Activated naive CD8-positive, alpha-beta T cell treated with anti-CD3 and anti-CD28 coated beads, Interleukin-2, amount 10 ng/mL, durations not matched to agents 7 days and 5 days (primary cell): ENCODE measurements at places on chromosomes 2 and 18. TPM values are rescaled to one million over a fixed set of nuclear protein-coding genes. Genes with fewer than 3 reads are reported as not detected.

GRCh38 chr2:221231511-221231910, 340.6 kb downstream of the EPHA4 start:
- DNase-seq = no peak

The TTC32 gene
- 41.2 TPM for total RNA-seq

The SYT4 gene
- not detected for total RNA-seq

GRCh38 chr2:10169053-10169578, 46.6 kb downstream of the RRM2 start:
- DNase-seq = no peak

DNA sequence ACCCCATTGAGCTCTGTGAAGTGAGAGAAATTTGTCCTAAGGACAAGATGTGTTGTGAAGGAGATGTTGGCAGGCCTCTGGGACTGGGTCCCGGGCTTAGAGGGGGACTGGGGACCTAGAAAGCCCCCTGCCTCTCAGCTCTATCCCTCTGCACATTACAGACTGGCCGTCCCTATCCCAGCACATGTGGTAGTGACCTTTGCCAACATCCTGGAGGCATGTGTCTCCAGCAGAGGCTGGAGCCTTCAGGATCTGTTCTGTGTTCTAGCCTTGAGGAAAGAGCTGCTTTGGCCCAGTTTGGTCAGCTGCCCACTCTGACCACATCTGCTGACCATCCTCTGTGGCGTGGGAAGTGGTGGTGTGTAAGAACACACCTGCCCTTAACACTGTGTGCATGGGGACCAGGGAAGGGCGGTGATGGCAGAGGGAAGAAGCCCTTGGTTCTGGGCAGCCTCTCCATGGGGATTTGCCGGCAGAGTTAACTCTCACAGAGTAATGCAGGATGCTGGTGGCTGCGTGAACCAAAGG, 33.4 kb downstream of the NCK2 start:
- no peak for DNase-seq

DNA sequence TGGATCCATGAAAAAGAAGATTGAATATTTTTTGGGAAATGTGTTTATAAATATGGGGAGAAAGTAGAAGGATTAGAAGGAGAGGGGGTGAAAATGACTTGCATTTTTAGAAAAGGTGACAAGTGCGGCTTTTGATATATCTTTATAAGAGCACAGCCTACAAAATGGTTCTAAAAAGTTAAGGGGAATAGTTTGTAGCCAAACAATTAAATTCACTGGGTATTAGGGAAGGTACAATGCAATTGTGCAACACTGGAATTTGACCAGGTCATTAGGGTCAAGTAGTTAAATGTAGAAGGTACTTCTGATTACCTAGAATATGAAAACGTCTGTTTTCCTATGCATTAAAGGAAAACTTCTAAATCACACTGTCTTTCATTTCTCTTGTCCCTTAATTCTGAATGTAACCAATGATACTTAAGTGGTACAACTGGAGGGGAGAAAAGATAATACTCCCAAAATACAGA, 44.5 kb upstream of the SERTAD2 start:
- no peak for DNase-seq

- DNase-seq = no peak
Observed at GRCh38 chr2:85794491-85795121, 40.8 kb downstream of the ATOH8 start.

GRCh38 chr18:37405772-37406171, 159.8 kb downstream of the CELF4 start:
- no peak for DNase-seq

The DLGAP1 gene
- not detected for total RNA-seq

- no peak for DNase-seq
Observed at GRCh38 chr18:58042826-58043490, 1.1 kb upstream of the NEDD4L start.

The IGFBP5 gene
- 0.14 TPM for total RNA-seq

- no peak for DNase-seq
Observed at GRCh38 chr2:28296243-28296642, 96.4 kb upstream of the FOSL2 start.

The TMEM169 gene
- total RNA-seq = 2.0 TPM

DNA sequence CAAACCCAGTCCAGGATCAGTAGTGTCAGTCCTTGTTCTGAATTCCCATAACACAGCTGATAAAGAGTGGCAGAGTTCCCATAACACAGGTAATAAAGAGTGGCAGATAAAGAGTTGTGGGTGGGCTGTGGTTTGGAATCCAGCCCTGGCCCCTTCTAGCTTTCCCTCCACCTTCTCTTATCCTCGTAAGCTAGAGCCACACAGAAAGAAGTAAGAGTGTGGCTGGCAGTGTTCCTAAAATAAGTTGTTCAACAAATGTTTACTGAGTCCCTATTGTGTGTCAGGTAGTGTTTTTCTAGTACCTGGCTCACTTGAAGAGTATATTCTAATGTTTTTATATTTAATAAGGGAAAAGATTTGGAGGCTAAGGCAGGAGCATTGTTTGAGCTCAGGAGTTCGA, 65.0 kb upstream of the BCL2L11 start:
- DNase-seq = no peak

- DNase-seq = no peak
Observed at GRCh38 chr18:50080316-50080715, 114.6 kb downstream of the MYO5B start.

DNA sequence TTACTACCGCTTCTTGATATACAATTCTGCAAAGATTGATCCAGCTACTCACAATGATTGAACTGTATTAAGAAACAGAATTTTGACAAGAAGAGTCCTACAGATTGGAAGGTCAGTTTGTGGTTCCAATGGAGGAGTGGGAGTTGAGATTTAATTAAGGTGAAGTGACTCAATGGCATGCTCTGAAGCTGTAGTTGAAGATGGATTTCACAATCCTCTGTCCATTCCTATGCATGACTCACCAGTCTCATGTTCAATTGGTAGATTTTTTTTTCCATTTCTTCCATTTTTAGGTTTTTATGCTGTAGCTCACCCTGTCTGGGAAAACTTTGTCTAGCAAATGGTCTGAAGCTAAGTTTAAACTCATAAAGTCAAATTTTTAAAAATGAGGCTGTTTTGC, 83.3 kb downstream of the DPP4 start:
- no peak for DNase-seq

DNA sequence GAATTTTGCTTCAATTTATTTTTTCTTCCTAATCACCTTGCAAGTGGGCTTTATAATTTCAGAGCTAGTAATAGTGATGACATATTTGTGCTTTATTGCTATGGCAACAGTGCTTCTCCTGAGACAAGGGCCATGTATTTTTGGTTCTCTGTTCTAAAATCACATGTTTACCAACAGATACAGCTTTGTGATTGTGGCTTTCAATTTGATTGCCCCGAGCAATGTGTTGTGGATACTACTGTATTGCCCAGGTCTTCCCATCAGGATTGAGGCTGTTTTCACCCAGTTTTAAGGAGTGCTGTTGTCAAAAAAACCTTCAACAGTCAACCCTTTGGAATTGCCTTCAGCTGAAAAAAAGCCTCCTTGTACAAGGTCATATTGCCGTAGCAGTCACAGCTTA, 841.4 kb upstream of the VRK2 start:
- no peak for DNase-seq

The XDH gene
- not detected for total RNA-seq

The RFX8 gene
- 2.0 TPM for total RNA-seq

The GDF7 gene
- not detected for total RNA-seq

DNA sequence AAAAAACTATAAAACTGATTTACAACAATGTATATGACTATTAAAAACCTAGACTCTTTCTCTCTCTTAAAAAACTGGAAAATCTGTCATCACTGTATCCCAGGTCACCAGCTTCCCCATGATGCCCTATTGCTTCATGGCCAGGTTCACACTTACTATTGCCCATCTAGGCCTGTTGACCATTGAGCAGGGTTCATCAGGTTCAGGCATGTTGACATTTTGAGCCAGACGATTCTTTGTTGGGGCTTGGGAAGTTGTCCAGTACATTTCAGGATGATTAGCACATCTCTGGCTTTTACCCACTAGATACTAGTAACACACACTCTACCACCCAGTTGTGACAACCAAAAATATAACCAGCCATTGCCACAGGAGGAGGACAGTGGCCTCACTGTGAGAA, 26.9 kb upstream of the RAB27B start:
- no peak for DNase-seq

DNA sequence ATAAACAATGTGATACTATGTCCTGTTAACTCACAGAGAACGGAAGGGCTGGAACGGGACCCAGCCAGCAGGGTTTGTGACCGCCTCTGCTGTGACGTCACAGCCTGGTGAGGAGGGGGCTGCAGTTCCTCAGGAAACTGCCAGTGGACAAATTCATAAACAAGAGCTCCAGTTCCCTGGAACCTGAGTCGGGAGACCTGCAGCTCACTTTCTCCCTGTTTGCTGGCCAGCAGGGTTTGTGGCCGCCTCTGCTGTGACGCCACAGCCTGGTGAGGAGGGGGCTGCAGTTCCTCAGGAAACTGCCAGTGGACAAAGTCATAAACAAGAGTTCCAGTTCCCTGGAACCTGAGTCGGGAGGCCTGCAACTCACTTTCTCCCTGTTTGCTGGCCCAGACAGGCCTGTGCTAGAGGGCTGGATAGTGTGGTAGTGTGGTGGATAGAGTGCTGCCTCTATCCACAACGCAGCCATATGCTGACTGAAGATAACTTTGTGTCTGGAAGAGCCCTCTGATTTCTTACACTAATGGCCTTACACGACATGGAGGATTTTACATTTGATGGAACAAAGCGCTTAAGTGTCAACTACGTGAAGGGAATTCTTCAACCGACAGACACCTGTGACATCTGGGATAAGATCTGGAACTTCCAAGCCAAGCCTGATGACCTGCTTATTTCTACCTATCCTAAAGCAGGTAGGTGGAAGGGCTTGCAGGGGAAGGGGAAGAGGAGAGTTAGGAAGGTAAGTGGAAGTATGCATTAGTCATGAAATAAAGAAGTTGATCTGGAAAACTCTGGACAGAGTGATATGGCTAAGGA, at the start of gene SULT1C4:
Gene SULT1C4, plus strand, starts transcription at position 140 of the 816 bp plus-strand sequence. Its CDS starts 384 bp downstream, at position 524.
- no peak for DNase-seq

- DNase-seq = no peak
Observed at GRCh38 chr18:39313992-39314391, 1748.4 kb upstream of the CELF4 start.

The MTLN gene
- 51.1 TPM for total RNA-seq

- DNase-seq = no peak
Observed at GRCh38 chr2:228681426-228681825, 499.9 kb upstream of the SPHKAP start.

The FAM110C gene
- total RNA-seq = 0.68 TPM
